ENCODE measurements at places on chromosomes 16 and 17. TPM values are rescaled to one million over a fixed set of nuclear protein-coding genes. Genes with fewer than 3 reads are reported as not detected.

ZNF385C gene
- polyA plus RNA-seq: 0.24 TPM

SPNS3 gene
- 1.3 TPM for polyA plus RNA-seq

CSH2 gene
- not detected for polyA plus RNA-seq

ST3GAL2 gene
- polyA plus RNA-seq: 1.6 TPM

ADAM11 gene
- polyA plus RNA-seq: 0.55 TPM

GPR142 gene
- not detected for polyA plus RNA-seq

LPCAT2 gene
- polyA plus RNA-seq: 3.5 TPM

APRT gene
- 137 TPM for polyA plus RNA-seq

LRRC59 gene
- polyA plus RNA-seq: 52.1 TPM

MRPL10 gene
- 30.4 TPM for polyA plus RNA-seq

C16orf96 gene
- polyA plus RNA-seq: 0.08 TPM

Measured in esophagus (tissue), 2 donors.